ENCODE measurements at places on chromosomes 2 and 18.

DNA sequence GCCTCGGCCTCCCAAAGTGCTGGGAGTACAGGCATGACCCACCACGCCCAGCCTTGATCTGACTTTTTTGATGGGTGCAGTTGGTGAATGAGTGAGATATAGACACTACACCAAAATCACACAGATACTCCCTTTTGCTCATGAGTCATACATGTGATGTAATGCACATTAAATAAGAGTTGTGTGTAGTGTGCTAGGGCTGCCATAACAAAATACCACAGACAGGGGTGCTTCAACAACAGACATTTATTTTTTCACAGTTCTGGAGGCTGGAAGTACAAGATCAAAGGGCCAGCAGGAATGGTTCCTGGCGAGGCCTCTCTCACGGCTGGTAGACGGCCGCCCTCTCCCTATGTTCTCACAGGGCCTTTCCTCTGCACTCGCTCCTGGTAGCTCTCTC, 46.6 kb downstream of the GBX2 start:
- DNase-seq = no peak

- DNase-seq = no peak
Measured at GRCh38 chr18:56373601-56374000, 264.8 kb downstream of the TXNL1 start.

DNA sequence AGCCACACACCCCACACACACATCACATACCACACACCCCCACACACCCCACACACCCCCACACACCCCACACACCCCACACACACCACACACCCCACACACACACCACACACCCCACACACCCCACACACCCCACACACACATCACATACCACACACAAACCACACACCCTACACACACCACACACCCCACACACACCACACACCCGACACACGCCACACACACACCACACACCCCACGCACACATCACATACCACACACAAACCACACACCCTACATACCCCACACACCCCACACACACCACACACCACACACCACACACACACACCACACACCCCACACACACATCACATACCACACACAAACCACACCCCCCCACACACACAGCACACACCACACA, 22.4 kb downstream of the TWIST2 start:
- no peak for DNase-seq

- DNase-seq = no peak
Measured at GRCh38 chr2:84962917-84963316, 8.0 kb upstream of the KCMF1 start.

- no peak for DNase-seq
Measured at GRCh38 chr18:9599328-9599727, 15.0 kb downstream of the PPP4R1 start.

DNA sequence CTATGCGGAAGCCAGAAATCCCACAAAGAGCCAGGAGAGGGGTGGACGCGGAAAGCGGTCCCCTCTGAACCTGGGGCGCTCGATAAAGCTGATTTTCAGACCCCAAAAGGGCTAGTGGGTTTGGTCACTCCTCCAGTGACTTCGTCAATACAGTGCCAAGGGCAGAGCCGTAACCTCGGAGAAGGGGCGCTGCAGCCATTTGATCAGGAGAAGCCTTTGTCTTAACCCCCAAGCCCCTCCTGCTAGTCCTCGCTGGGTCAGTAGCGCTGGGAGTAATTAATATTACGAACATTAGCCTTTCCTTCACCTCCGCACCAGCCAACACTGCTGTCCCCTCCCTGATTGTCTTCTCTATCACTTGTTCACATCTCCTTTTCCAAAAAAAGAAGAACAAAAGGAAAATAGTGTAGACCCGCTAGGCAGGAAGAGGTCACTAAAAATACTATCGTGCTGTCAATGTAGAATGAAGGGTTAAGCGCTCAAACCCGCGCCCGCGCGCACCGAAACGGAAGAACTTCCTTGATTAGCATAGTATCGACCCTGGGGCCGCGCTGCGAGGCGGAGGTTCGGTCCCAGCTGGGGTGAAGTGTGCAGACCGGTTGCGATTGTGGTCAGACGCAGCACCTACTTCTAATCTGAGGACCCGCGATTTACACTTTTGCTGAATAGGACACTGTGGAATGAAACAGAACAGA, 63.2 kb upstream of the MAPRE2 start:
- DNase-seq = no peak

GRCh38 chr18:46067438-46068007, 4.5 kb downstream of the PSTPIP2 start:
- peak; percentile 67 for DNase-seq

- DNase-seq = peak; percentile 88
Measured at GRCh38 chr2:143513081-143513480, 383.9 kb downstream of the ARHGAP15 start.

GRCh38 chr2:64189167-64189566, 44.9 kb upstream of the PELI1 start:
- DNase-seq = no peak

DNA sequence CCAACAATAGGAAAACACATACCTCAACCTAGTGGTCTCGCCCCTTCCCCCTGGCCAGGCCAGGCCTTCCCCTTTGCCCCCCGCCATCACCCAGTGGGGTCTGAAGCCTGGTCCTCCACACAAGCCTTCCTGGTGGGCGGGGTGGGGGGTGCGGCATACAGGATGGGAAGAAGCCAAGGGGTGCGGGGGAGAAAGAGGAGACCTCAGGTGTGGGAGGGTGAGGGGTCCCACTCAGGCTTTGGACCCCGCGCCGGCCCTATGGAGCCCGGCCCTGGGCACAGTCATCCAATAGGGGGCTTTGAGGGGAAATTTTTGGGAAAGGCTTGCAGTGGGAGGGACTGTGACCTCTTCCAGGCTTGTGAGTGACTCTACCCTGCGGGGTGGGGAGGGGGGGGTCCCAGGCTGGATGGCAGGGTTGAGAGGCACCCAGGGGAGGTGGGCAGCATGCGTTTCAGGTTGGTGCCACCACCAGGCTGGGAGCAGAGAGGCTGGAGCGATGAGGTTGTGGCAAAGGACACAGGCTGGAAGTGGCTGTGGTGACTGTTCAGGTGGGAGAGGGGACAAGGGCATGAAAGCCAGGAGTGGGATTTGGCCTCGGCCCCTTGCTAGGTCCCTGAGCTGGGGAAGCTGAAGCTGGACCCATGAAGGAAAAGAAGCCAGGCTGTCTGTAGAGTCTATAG, 1.3 kb downstream of the SLC66A3 start:
- DNase-seq = no peak

- DNase-seq = no peak
Measured at GRCh38 chr2:174663550-174663949, 65.9 kb upstream of the WIPF1 start.

- no peak for DNase-seq
Measured at GRCh38 chr2:99495115-99495860, 5.5 kb upstream of the REV1 start.

- no peak for DNase-seq
Measured at GRCh38 chr2:34492561-34493455, 893.7 kb upstream of the FAM98A start.

GRCh38 chr2:212592695-212593094, 54.1 kb upstream of the ERBB4 start:
- DNase-seq = no peak

DNA sequence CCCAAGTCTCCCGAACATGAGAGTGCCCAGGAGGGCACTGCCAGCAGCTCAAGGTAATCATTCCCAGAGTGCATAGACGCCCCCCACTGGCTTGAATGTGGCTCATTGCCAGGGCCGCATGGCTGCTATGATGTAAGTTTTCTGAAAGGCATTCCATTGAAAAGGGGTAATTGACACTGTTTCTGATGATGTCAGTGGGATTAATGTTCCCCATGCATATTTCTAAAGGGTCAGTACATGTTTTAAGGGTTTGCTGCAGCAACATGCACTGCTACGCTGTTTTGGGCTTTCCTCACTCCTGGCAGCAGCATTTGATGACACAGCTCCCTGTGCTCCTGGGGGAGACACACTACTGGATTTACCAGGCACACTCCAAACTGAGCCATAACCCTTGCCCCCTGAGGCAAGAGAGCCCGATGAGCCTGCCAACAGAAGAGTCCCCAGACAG, 36.7 kb downstream of the KIAA2012 start:
- DNase-seq = peak; percentile 87

DNA sequence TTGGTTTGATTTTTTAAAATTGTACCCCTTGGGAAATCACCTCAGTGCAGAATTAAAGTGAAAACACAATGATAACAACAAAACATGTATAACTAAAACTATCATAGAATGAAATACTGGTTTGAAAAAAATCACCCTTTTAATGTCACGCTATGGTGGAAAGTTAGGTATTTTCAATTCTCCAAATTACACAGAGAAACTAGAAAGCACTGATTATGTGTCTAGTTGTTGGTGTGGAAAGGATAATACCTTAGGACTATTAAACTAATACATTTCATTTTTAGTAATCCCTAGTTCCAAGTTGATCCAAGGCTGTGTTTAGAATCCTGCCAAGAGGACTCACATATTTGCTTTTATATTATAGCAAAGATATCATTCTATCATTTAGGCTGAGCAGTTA, 71.2 kb downstream of the NUP35 start:
- no peak for DNase-seq

DNA sequence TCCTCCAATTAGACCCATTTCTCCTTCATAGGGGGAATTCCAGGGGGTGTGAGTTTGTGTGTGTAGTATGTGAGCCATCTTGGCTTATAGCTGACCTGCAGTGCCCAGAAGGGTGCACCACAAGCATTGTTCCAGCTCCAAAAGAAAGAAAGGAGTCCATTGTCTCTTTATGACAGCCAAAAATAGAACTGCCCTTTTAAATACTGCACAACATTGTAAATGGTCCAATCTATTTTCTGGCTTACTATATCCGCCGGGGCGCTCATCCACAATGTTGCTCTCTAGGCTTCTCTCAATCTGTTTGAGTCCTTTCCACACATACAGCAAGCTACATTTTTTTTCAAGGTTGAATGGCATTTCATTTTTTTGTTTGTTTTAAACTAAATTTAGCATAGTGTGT, 517.5 kb downstream of the STK39 start:
- DNase-seq = no peak

- DNase-seq = no peak
Measured at GRCh38 chr2:151486053-151486452, 76.4 kb downstream of the RIF1 start.

- DNase-seq = no peak
Measured at GRCh38 chr2:163369111-163369510, 366.7 kb downstream of the FIGN start.

- DNase-seq = peak; percentile 61
Measured at GRCh38 chr2:172283476-172283875, 143.9 kb upstream of the ITGA6 start.

DNA sequence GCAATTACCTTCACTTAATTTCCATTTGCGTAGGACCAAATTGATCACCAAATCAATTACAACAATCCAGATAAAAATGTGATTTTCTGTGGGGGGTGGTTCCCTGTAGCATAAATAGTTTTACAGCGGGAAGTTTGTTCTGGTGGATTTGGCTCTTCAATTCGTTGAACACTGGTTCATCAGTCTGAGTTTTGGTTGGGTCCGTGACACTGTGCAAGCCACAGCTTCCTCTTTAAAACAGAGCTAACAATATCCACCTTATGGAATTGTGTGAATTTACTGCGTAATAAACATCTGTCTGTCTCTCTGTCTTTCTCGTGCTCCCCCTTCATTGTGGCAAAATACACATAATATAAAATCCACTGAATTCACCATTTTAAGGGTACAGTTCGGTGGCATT, 310.8 kb downstream of the TGIF1 start:
- no peak for DNase-seq

GRCh38 chr2:86613515-86613914, 10.2 kb downstream of the RNF103 start:
- no peak for DNase-seq

DNA sequence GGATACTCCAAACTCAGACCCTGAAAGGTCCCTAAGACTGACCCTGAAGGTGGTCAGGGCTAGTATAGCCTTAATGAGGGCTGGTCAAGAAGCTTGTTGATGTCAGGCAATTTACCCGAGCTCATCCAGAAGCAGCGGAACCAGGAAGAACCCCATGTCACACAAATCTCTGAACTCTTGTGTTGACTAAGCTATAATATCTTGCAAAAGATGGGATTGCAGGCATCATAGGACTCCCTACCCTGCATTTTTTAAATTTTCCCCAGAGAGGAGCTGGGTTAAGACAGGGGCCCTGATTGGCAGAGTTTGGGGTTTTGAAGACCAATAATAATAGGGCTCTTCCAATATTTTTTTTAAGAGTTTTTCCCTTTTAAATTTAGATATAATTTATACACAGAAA, 2.0 kb upstream of the PLEKHB2 start:
- DNase-seq = no peak

DNA sequence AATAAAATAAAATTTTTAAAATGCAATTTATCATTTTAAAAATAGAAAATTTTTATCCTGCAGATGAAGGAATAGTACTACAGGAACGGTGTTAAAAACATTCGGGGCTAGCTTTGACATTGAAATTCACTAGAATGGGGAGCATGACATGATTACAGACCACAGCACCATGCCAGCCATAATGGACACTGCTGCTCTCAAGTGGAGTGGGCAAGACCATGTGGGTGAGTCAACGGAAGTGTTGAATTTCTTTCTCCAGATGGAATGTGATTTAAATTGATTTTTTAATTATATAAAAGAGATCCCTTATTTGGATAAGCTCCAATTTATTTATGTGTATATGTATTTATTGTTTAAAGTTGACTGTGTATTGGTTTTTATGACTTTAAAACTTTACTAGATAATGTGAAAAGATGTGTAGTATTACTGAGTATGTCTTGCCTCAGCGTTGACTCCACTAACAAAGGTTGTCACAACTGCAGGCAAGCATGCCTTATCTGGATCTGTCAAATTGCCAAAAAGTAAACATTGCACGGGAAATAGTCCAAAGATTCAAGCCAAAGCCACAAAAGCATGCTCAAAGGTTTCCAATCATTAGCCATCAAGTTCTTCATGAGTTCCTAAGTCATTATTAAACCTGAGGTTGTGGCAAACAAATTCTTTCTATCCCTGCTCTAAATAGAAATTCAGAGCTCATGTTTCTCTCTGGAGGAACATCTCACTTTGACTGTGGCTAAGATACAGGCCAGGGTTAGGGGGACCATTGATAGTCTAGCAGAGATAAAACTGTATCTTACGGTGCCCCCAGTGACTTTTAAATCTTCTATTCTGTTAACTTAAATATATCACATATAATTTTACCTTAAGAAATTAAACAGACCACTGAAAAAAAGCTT, 536.9 kb downstream of the TMX3 start:
- DNase-seq = peak; percentile 99

DNA sequence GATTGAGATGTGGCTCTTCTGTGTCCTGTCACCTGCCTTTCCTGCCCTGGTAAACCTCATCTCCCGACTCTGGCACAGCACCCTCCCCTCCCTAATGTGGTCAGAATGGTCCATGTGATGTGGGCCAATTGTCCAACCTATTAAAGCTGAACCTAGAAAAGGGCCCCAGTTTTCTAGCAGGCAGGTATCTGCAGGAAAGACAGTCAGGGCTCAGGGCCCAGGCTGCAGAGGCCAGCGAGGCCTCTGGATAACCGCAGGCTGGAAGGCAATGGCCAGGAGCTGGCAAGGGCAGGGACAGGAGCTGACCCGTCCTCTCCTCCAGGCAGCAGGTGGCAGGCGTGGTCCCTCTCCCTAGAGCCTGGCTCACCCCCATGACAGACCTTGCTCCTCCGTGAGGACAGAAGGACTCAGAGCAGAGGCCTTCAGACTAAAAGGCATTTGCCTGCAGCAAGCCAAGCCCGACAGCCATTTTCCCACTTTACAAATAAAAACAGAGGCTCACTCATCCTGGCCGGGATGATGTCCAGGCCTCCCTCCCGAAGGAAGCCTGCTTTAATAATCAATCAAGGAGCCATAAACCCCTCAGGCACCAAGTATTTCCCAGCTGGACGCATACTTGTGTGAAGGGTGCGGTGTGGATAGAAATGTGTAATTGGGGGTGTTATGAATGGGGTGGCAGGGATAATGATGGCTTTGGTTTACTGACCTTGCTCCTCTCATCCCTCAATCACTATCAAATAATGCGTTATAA, 107.1 kb downstream of the TWIST2 start:
- DNase-seq = no peak
